ENCODE measurements at places on chromosomes 2 and 18. TPM values are rescaled to one million over a fixed set of nuclear protein-coding genes. Genes with fewer than 3 reads are reported as not detected.

The LYG2 gene
- total RNA-seq: not detected

The FBXO11 gene
- 86.7 TPM for total RNA-seq

The TACR1 gene
- 9.7 TPM for total RNA-seq

The ANXA4 gene
- total RNA-seq: 117 TPM

The CNTNAP5 gene
- total RNA-seq: not detected

The GKN2 gene
- total RNA-seq: not detected

The STARD6 gene
- 0.85 TPM for total RNA-seq

DNA sequence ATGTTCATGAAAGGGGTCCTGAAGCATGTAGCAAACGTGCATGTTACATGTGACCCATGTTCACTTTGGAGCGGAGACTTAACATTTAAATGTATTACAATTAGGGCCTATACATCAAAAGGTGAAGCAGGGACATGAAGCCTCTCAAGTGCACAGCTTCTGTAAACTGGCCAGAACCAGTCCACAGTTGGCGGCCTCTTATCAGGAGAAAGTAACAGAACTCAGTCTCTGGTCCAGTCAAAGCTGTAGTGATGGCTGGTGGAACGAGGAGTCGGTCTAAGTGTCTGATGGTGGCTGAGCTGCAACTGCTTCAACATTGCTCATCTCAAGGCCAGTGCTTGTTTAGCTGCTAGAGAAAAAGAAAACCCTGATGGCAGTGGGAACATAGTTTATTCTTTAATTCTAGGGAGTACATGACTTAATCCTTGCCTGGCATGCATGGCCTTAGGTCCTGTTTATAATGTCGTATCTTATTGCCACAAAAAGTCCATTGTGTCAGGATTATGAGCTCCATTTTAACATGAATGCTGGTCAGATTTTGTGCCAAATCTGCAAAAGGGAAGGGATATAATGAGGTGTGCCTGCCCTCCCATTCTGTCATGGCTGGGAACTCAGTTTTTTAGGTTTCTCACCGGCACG, 22.2 kb upstream of the YES1 start:
- DNase-seq: no peak

DNA sequence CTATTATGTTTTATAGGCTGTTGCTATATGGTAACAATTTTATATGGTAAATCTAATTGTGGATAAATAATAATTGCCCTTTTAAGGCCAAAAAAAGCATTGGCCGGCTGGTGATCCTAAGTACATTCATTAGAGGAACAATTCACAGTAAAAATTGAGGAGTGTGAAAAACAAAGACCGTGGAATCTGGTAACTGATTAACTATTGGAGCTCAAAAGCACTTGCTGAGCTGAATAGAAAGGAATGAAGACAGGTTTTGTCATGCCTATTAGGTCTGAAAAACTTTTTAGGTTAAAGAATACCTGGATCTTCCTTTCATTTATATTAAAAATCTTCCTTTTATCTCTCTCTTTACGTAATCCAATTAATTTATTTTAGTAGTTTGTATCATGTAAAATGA, 18.5 kb upstream of the RBBP8 start:
- no peak for DNase-seq

GRCh38 chr2:43576981-43577892, 18.6 kb downstream of the THADA start:
- DNase-seq: no peak

DNA sequence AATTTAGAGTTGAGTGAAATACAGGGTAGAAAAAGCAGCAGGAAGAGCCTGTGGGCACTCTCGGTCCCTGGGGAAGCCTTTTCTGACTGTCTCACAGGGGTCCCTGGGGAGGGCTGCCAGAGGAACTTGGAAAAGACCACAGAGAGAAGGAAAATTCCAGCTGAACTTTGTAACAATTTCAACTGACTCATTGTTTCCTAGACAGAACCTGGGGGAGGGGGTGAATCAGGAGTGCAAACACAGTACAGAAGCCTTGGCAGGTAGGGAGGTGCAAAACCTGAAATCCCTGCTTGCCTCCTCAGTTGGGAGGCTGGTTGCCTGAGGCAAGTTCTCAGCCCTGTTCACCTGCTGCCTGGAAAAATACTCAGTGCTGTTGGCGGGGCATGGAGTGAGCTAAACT, 106.8 kb downstream of the GRB14 start:
- DNase-seq: no peak

- DNase-seq: no peak
Measured at GRCh38 chr2:170321526-170321925, 143.6 kb downstream of the MYO3B start.

DNA sequence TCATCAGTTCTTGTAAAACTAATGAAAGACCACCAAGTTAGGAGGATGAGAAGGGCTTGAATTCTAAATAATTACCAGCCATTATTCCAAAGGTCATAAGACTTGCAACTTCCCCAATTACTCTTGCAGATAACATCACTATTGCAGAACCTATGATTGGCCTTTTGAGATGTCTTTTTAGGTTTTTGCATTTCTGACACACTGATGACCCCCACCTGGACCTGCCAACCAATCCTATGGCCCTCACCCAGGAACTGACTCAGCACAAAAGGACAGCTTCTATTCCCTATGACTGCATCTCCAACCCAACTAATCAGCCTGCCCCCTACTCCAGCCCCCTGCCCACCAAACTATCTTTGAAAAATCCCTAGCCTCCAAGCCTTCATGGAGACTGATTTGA, 111.5 kb upstream of the COPS8 start:
- no peak for DNase-seq

- DNase-seq: no peak
Measured at GRCh38 chr2:231634951-231635875, 42.5 kb downstream of the TEX44 start.
